ENCODE measurements at places on chromosomes 6 and 20.
A peak's percentile ranks its signal among the peaks of the same experiment; 100 is the strongest.

GRCh38 chr6:113306552-113307145 lies 550.5 kb upstream of the MARCKS start:
- DNase-seq: no peak

GRCh38 chr6:4873928-4874327 lies 97.7 kb downstream of the CDYL start:
- DNase-seq: no peak

GRCh38 chr6:6686748-6687601 lies 98.5 kb downstream of the LY86 start:
- DNase-seq: peak; percentile 34

- DNase-seq: no peak
These were observed 42.0 kb upstream of the ASIP start for GRCh38 chr20:34199183-34199582.

DNA sequence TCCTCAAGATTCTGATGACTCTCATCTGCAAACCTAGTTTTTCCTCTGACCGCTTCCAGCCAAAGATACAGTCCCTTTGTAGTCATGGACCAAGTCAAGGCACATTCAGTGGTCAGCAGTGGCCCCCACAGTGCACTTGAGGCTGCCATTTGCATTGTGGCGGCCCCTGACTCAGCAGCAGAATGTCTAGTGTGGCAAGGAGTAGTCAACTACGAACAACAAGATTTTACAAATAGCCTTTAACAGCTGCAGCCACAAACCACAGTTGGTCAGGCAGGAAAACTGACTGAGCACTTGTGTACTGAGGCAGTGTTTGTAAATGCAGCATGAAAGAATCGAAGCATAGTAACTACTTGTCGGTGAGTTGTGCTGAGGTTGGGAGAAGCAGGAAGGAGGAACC lies 49.6 kb downstream of the SLC2A12 start:
- DNase-seq: no peak

DNA sequence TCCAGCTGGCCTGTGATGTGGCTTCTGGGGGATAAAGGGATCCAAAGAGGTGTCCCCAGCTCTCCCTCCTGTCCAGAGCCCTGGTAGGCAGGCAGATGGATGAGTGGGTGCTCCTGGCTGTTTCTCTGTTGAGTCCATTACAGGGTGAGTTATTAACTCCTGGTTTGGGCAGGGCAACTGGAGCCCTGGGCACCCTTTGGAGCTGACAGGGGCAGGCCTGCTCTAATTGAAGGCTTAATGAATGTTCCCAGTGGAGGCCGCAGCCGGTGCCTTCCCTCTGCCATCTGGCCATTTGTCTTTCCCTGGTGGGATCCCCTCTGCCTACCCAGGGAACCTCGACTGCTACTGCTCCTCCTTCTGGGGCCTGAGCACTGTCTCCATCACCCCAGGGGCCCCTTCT lies 44.7 kb upstream of the MLN start:
- DNase-seq: no peak

DNA sequence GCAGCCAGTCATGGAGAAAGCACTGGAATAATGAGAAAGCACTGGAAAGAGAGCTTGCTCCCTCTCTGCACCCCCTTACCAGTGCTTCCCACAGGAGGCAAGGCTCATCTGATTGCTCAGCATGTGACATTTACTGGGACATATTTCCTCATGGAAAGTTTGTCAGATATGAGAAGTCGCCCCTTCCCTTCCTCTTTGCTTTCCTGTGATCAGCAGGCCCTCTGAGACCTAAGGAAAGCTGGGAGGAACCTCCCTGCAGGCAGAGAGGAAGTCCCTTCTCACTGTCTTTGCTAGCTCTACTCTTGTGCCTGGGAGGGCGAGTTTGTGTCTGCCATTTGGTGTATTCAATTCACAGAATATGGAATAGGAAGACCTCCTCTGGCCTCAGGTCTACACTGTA lies 283.8 kb downstream of the ALDH8A1 start:
- DNase-seq: no peak

DNA sequence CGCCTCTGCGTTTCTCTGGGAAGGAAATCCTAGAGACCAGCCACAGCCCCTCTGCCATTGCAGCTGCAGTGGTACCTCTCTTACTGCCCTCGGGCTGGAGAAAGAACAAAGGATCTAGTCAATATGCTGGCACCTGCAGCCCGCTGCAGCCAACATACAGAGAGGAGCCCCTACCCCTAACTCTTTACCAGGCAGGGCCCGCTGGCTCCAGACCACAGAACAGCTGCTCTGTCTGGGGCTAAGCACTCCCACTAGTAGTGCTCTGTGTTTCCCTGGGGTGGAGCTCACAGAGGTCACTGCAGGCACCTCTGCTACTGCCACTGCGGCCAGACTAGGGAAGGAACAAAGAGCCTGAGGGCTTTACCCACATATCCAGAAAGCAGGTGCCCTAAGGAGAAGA lies 93.8 kb upstream of the IMPG1 start:
- no peak for DNase-seq

DNA sequence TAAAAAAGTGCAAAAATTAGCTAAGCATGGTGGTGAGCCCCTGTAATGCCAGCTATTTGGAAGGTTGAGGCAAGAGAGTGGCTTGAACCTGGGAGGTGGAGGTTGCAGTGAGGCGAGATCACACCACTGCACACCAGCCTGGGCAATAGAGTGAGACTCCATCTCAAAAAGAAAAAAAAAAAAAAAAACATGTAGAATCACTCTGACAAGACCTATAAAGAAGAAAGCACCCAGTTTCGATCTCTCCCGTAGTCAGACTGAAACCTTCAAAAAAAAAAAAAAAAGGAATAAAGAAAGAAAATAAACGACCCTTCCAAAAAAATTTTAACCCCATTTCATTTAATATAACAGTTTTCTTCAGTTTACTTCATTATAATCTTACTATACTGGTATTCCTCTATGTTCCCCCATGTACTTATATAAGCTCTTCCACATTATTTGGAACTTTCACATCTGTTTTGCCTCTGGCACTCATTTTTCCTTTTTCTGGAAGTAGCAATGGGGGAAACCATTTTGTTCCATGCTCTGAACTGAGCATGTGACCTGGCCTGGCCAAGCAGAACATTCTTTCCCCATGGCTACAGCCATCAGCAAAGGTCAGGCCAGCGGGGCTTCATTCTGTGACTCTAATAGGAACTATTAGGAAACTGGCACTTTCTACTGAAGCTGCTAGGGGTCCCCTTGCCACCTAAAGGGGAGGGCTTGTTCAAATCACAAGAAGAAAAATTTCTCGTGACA lies 9.6 kb downstream of the SLC18B1 start:
- no peak for DNase-seq

DNA sequence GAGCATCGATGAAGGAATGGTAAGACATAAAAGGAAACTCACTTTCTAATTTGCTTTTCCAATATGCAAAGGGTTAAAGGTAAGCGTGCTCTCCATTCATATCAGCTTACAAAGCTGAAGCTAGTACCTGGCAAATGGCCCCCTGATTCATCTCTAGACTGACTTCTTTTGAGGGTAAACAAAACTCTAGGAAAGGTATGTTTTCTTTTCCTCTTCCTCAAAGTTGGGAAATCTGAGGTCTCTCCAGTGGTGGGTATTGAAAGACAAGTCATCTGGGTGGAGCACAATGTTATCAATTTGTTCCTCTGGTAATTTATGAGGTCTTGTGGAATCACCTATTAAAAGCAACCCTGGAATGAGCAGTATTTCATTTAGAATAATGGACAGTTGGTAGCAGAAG lies 7.9 kb upstream of the FBXO30 start:
- DNase-seq: no peak

DNA sequence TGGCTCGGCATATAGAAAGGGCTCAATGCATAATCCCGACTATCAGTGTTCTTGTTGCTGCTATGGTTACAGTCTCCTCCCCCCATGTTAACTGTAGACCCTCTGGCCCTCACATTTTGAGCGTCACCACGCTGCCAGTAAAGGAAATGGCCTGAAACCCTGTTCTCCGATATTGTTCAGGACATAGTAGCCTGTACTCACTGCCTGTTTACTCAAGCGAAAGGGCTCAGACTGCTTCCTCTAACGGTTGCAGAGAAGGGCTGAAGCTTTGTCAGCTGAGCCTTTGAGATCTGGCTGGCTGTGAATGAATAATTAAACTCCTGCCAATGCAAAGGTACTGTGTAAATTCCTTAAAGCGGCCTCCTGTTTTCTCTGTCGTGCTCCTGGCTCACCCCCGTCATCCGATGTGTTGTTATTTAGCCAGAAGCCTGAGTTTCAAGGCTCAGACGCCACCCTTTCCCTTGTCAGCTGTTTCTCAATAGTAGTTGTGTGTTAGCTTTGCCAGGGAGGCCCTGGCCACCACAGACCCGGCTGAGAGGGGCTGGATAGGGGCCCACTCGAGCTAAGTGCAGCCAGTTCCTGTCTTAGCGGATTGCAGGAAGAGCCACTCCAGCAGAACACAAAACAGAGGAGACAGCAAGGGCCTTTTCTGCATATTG lies 31.2 kb upstream of the RALGAPA2 start:
- DNase-seq: no peak

GRCh38 chr6:30881392-30882203 lies 2.7 kb upstream of the DDR1 start:
- peak; percentile 64 for DNase-seq

DNA sequence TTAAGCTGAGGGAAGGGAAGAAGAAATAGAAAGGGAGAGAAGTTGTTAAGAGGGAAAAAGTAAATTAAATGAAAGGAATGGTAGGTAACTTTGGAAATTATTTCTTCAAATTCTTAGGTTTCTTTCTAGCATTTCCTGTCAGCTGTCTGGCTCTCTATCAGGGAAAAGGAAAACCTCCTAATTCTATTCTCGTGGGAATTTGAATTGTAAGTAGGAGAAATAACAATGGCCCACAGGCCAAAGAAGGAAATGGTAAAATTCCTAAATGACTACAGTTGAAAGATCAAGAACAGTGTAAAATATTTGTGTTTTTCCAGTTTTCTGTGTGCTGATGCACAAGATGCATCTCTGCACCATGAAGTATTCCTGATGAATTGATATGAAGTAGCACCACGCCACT lies 173.0 kb downstream of the IBTK start:
- DNase-seq: no peak

GRCh38 chr6:28606424-28607391 lies 81.0 kb downstream of the GPX5 start:
- DNase-seq: peak; percentile 82

DNA sequence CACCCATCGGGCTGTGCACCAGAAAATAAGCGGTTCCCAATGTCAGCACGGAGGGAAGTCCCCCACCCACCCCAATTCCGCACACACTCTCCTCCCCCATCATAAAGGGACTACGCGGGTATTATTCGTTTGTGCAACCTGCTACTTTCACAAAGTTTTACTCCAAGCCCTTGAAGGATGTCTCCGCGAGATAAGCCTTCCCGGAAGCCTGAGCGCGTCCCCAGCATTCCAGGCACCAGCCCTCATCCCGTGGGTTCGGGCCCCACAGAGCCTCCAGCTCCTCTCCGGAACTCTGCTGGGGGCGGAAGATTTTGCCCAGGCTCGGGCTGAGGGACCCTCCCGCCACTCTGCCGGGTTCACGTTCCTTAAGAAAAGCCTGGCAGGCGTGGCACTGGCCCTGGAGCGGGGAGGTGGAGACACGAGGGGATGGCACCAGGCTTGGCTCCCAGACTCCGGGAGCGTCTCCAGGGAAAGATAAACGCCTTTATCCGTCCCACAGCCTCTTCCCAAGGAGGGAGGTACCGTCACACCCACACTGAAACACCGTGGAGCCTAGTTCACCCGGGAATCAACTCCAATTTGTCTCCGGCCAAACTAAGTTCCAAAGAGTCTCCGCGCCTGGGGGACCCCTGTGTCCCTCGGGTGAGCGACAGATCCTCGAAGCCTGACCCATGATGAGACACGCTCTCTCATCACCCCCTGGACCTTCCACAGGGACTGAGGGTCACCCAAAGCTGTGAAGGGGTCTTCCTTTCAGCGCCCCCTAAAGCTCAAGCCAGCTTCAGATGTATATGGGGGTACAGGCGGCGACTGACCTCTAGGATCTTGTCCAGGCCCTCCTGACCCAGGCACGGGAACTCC lies 934 bp downstream of the KCNK5 start:
- no peak for DNase-seq

- DNase-seq: no peak
These were observed 60.2 kb downstream of the LRRC1 start for GRCh38 chr6:53854843-53855567.

- DNase-seq: peak; percentile 59
These were observed 268.1 kb downstream of the UST start for GRCh38 chr6:149014631-149015534.

GRCh38 chr6:70282919-70283461 lies 19.9 kb downstream of the COL9A1 start:
- no peak for DNase-seq

DNA sequence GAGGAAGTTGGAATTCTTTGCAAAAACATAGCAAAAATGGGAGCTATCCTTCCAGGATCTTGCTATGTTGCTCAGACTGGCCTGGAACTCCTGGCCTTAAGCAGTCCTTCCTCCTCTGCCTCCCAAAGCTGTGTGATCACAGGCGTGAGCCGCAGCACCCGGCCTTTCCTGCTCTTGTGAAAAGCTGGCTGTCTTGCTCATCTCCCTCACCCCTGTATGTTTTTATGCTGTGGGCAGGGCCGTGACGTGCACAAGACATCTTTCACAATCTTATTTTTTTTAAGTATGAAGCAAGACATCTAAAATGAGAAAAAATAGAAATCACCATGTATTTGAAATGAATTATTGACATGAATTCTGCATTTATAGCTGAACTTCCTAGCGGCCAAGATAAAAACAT lies 110.4 kb downstream of the SAMD5 start:
- no peak for DNase-seq
